ENCODE measurements at places on chromosomes 11 and 22.

GRCh38 chr11:67584205-67584880 lies 731 bp downstream of the GSTP1 start:
- DNase-seq, result peak; percentile 93

- DNase-seq, result peak; percentile 13
Observed at GRCh38 chr11:73233211-73233610, 15.1 kb downstream of the P2RY2 start.

GRCh38 chr11:84780689-84781293 lies 846.4 kb downstream of the DLG2 start:
- no peak for DNase-seq

DNA sequence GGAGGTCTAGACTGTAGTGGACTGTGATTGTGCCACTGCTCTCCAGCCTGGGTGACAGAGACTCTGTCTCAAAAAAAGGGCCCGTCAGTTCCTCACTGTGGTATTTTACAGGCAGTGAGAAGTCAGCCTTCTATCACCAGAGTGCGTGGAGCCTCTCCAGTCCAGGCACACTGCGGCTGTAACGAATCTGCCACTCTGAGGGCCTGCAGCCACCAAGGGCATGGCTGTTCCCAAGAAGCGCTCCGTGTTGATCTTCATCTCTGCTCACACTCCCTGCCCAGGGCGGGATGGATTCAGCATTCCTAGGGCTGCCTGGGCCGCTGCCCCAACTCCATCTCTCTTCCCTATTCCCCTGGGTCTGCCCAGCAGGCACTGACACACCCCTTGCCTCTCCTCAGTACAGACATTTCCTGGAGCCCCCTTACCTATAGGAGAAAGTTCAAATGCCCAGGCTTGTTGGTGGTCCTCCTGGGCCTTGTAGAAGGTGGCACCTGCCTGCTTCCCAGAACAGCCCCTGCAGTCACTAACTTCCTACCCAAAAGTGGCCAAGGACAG lies 148.4 kb downstream of the CACNA1I start:
- DNase-seq, result peak; percentile 33

DNA sequence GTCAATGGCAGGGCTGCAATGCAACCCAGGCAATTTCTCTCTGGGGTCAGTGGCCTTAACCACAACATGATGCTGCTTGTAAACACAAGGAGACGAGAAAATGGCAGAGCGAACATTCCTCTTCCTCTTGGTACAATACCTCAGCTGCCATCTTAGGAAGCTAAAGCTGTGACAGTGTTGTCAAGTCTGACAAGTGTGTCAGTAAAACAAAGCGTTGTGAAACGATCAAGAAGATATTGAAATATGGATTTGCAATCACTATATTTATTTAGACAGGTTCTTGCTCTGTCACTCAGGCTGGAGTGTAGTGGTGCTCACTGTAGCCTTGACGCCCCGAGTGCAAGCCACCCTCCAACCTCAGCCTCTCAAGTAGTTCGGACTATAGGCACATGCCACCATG lies 14.5 kb upstream of the USP47 start:
- DNase-seq, result no peak

- no peak for DNase-seq
Observed at GRCh38 chr22:30574997-30575671, 669 bp upstream of the GAL3ST1 start.

DNA sequence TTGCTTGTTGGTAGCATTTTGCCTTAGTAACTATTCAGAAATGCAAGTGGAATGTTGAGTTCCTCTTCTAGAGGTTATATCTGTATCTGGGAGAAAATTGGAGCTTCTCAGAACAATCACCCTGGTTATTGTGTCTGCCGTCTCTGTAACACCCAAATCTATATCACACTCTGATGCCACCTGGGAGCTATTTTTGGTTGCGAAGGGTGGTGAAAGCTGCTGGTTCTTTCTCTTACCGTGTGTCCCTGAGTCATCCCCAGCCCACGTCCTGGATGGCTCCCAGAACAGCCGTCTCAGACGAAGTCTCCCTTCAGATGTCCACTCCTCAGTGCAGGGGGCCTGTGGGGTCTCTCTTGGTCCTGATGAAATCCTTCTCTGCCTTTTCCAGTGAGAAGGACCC lies 83.5 kb downstream of the C22orf31 start:
- no peak for DNase-seq

GRCh38 chr11:130488848-130489584 lies 40.6 kb downstream of the ADAMTS15 start:
- DNase-seq, result no peak

DNA sequence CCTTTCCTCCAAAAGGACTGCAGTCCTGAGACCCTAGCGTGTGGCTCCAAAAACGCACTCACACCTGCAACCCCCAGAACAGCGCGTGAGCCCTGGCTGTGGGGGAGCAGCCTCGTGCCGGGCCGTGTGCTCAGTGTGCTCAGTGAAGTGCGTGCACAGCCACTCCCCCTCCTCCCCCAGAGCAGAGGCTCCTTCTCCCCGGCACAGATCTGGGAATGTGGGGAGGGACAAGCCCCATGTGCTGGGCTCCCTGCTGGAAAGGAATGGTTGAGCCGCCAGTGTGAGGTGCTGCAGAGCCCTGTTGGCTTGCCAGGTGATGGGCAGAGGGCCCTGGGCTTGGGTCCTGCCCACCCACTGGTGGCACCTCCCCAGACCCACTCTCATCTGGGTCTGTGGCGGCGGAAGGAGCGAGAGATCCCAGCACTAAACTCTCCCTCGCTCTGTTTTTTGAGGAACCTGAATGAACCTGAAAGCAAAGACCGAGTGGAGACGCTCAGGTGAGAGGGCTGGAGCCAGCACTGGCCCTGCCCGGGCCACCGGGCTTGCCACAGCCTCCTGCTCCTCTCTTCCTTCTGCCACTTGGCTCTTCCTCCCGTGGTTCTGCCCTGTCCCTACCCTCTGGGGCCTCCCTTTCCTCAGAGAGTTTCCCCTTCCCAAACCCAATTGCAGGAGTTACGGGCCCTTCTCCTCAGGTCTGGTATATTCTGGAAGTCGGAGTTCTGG lies 9.0 kb downstream of the RCOR2 start:
- DNase-seq, result no peak

DNA sequence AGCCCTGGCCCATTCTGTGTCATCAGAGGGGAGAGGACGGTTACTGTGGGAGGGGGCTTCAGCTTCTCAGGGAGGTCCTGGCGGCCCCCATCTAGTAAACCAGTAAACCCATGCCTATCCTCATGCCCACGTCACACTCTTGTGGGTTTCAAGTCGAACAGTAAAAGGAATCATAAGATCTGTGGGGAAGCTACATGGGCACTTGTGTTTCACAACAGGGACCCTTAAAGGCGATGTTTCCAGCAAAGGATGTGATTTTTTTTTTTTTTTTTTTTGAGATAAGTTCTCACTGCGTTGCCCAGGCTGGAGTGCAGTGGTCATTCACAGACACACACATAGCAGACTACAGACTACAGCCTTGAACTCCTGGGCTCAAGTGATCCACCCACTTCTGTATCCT lies 9.2 kb upstream of the PARVG start:
- peak; percentile 56 for DNase-seq
